ENCODE measurements at places on chromosomes 11 and 22. TPM values are rescaled to one million over a fixed set of nuclear protein-coding genes. Genes with fewer than 3 reads are reported as not detected.

DNA sequence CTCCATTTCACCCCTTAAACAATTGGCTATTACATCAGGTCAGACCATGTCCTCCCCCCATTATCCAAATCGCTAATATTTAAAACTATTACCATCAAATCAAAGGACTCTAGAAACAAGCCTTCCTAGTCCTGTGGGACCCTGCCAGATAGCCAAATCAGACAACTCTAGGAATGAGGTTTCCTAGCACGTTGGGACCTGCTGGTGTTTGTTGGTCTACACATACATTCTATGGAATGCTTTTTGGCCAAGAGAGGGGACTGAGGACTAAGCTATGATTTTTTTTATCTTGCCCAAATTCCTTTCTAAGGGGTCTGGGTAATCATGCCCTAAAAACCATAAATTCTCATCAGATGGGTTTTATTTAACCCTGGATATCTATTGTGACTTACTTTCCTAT is 14.1 kb upstream of the SELENOH start:
- no peak for DNase-seq

PRR5 gene
- 16.9 TPM for total RNA-seq

BIRC3 gene
- total RNA-seq = 1.4 TPM

XPNPEP3 gene
- 6.5 TPM for total RNA-seq

GRCh38 chr11:87616511-87616910 is 558.7 kb downstream of the RAB38 start:
- no peak for DNase-seq

KRTAP5-2 gene
- total RNA-seq = not detected

DNA sequence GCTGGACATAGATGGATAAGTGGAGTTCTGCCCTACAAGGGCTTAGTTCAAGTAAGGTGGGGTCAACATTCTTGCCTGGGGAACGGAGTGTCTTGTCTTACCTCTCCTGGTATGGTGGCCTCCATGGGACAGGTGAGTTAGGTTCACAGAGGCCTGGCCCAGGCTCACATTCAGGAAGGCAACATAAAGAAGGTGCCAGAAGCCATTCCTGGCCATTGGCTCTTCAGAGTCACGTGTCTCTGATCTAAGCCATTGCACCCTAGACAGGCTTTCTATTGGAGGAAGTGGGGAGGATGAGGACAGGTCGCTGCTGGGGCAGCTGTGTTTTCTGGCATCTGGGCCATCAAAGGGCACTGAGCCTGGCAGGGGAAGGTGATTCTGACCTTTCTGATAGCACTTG is 14.8 kb downstream of the LMO2 start:
- DNase-seq = no peak

- DNase-seq = no peak
Observed at GRCh38 chr11:20154381-20154780, 5.9 kb downstream of the DBX1 start.
